Stimulated activated CD4-positive, alpha-beta T cell treated with anti-CD3 and anti-CD28 coated beads, Interleukin-2, amount 100 ng/mL, for 4 hours (primary cell): ENCODE measurements at places on chromosomes 11 and 22.

GRCh38 chr11:7604331-7604955 lies 68.9 kb downstream of the CYB5R2 start:
- no peak for DNase-seq

DNA sequence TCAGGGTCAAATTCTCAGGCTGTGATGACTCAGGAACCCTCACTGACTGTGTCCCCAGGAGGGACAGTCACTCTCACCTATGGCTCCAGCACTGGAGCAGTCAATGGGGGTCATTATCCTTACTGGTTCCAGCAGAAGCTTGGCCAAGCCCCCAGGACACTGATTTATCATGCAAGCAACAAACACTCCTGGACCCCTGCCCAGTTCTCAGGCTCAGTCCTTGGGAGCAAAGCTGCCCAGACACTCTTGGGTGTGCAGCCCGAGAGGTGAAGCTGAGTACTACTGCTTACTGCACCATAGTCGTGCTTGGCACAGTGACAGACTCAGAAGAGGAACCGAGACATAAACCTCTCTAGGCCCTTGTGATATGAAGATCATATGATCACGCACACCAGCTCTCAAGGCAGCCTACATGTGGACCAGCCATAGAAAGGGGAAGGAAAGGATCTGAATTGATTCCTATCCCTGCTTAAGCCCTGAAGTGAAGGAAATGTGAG lies 58.2 kb downstream of the ZNF280B start:
- DNase-seq, result no peak

DNA sequence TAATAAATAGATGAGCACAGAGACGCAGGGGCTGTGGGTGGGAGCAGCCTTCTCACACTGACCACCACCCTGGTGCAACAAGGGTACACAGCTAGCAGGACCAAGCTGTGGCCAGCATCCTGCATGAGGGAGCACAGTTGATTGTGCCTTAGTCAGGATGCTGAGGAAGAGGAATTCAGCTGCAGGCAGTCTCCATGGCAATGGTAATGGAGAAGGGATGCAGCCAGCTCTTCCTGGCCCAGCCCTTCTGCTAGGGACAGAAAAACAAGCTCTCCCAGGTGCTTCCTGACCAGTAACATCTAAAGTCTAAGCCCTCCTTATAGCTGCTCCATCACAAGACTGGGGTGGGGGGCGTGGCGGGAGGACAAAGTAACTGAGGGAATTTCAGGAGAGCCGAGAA lies 363.5 kb downstream of the BUD13 start:
- DNase-seq, result no peak

GRCh38 chr11:39724404-39724803 lies 1735.0 kb downstream of the LRRC4C start:
- no peak for DNase-seq

DNA sequence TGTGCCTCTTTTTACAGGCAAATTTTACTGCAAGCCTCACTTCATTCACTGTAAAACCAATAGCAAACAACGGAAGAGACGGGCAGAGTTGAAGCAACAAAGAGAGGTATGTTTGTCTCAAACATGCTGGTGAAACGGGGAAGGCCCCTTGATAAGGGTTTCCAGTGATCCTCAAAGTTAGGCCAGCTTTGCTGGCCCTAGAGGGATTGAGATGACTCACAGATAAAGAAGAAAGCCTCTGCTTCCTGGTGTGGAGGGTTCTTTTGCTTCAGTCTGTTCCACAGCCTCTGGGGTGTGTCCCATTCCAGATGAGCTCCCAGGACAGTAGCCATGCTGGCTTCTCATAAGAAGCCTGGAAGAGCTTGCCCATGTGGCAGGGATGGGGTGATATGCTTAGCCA lies 118.9 kb upstream of the PARVA start:
- DNase-seq, result no peak

DNA sequence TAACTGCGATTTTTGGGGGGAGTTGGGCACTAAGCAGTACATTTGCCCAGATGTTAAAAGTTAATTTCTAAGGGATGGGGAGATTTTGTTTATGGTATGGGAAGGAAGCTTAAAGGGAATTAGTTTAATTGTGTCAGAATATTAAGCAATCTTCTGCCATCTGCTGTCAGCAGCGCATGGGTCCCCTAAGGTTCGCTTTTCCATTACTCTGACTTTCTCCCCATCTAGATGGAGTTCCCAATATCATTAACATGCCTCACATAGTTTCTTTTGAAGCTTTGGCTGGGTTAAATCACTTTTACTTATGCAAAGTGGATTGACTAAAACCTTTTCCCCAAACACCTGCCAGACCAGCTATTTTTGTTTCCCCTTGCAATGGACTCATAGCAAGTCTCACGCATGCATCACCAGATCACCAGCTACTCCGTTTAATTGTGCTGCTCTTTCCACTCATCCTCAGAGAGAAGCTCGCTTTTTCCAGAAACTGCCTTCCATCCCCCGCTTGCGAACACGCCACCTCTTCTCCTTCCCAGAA lies 172.7 kb downstream of the FAT3 start:
- no peak for DNase-seq

- no peak for DNase-seq
Observed at GRCh38 chr22:47841156-47841555, 1078.7 kb downstream of the TBC1D22A start.

DNA sequence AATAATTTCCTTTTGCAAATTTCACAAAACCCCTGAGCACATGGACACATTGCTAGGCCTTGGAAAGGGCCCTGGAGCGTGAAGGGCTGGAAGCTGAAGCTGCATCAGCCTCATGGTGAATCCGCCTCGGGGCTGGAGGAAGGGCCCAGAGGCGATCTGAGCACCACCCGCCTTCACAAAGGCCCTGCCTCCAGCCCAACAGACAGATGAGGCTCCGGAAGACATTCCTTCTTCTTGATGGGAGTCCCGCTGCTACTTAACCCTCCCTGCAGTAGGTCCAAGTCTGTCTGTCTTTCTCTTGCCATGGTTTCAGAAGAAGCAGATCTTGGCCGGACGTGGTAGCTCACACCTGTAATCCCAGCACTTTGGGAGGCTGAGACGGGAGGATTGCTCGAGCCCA lies 16.5 kb downstream of the ARRB1 start:
- DNase-seq, result no peak

DNA sequence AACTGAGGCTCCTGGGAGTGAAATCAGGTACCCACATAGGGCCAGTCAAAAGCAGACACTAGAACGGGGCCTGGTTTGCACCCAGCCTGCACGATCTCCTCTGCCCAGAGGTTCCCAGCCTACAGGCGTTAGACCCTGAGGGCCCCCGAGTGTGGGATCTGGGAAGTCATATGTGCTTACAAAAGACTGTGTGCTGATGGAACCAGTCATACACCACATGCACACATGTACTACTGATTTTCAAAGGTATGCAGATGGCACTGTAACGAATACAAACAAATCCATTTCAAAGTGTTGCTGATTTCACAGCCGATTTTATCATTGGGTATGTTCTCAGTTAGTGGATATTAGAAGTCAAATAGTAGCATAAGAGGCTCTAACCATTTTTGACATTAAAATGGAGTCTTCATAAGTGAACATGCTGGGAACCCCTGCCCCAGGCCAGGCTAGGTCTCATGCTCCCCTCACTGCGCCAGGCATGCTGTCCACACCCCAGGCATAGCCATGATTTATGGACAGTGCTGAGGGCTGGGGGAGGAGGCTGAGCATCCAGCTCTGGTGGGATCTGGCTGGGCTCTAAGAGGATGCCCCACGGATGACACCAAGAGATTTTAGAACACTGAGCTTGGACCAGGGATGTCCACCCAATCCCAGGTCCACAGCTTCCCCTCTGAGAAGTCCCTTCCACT lies 38.6 kb upstream of the LRRC32 start:
- no peak for DNase-seq

- no peak for DNase-seq
Observed at GRCh38 chr22:45508814-45509213, 6.1 kb downstream of the FBLN1 start.

DNA sequence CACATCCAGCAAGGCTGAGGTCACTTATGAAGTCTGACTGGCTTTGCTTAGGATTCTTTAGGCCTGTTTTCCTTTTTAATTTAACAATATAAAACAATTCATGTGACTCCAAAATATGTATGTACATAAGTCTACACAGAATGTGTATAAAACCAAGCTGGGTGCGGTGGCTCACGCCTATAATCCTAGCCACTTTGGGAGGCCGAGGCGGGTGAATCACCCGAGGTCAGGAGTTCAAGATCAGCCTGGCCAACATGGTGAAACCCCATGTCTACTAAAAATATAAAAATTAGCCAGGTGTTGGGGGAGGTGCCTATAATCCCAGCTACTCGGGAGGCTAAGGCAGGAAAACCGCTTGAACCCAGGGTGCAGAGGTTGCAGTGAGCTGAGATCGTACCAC lies 83.1 kb downstream of the SHANK2 start:
- no peak for DNase-seq

GRCh38 chr22:42696331-42696967 lies 24.2 kb downstream of the A4GALT start:
- no peak for DNase-seq

DNA sequence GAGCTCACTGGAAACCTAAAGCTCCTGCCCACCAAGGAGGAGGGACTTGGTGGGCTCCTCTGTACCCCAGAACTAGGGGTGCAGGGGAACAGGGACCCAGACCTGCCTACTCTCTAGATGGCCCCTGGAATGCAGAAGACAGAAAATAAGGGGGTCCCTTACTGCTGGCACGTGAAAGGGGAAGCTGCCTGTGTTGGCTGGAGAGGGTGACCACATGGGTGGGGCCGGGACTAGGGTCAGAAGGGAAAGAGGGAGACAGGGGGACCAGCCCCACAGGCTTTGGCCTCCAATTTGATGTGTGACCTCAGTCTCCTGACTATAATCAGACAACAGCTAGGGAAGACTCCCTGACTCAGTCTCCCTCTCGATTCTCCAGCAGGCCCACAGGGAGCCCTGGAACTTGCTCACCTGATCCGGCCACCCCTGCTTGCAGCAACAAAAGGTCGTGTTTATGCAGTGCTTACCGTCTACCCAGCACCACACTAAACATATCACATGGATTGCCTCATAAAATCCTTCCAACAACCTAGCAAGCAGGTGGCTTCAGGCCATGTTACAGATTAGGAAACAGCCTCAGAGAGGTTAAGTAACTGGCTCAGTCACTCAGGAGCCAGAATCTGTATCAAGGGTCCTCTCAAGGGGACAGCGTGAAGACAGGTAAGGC lies 10.2 kb downstream of the ARAP1 start:
- no peak for DNase-seq

GRCh38 chr22:48579043-48579927 lies 1248.4 kb downstream of the BRD1 start:
- DNase-seq, result no peak

GRCh38 chr11:128420951-128421350 lies 166.4 kb downstream of the ETS1 start:
- DNase-seq, result no peak

DNA sequence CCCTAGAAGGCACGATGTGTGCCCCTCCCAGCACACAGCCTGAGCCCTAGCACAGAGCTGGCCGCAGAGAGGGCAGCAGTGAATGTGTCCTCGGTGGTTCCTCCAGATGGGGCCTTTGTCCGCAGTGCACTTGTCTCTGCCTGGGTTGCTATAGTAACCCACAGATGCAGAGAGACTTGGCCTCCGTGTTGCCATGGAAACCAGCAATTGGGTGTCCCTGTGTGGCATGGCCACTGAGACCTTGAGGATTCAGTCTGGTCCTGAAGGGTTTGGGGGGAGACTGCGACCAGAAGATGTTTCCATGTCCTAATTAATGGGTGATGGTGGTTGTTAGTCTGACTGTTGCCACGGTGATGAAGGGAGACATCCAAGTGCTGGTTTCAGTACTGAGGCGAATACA lies 42.6 kb upstream of the TUB start:
- DNase-seq, result no peak

DNA sequence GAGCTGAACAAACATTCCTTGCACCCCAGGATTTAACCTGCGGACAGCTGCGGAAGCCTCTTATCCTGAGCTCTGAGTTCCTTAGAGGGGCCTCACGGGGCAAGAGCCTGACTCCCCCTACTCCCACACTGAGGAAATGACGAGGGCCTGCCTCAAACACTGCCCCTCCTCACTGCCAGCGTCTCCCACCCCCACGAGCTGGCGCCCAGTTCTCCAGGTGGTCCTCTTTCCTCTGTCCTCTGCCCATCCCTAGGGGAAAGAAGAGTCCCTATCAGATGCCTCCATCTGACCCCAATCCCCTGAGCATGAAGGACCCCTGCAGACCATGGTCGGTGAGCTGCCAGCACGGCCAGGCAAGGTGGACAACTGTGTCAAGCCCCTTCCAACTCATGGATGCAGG lies 14.3 kb downstream of the CHST1 start:
- no peak for DNase-seq

DNA sequence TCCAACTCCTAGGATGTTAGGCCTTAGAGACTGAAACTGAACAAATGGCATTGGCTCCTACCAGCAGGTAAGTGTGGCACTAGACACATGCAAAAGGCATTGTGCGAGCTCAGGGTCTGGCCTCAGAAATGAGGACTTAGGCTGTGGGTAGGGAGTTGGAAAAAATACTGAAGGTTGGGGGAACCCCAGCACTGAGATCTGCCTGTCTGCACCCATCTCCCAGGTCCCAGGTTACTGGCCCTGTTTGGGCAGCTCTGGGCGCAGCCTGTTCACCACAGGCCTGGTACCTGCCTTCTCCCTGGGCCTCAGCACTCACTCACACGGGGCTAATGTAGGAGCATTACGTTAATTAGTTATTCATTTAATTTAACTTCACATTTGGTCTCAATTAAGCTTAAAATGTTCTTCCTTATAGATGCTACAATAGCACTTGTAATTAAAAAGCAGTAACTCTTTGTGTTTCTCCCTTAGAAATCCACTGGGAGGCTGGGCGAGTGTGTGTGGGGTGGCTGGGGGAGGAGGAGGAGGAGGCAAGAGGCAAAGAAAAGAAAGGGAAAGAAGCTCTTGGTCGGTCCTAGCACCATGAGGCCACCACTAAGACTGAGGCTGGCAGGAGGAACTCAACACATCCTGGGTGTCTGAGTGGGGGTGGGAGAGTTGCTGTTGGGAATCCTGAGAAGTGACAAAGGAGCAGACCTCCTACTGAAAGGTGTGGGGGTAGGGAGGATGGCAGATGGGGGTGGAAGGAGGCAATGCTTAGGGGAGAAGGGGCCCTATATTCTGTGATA lies 19.4 kb downstream of the TMEM218 start:
- no peak for DNase-seq

- DNase-seq, result no peak
Observed at GRCh38 chr11:95284057-95285052, 53.4 kb upstream of the SESN3 start.

DNA sequence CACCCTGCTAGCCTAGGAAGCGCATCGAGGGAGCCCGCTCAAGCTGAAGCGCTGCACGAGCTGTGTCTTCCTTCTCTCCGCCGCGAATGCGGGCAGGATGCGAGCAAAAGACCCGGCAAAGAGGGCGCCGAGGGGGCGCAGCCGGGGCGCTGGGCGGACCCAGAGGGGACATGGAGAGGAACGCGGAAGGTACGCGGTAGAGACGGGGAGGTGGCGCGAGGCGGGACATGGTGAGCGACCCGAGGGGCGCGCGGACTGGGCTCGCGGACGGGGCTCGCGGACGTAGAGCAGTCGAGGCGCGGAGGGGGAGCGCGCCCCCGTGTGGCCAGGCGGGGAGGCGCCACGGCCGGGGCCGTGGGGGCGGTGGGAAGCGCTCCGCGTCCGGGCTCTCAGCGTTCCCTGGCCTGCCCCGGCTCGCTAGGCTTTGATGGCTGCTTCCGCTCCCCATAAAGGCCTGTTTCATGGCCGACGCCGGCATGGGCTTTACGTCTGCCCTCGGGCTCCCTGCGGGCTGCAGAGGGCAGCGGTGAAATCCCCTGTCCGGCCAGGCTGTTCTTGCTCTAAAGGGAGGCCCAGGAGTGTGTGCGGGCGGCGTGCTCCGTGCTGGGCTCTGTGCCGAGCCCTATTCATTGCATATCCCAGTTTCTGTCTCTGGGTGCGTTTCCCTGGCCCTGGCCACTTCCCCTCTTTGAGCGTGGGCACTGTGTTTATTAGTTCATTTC lies 31.2 kb upstream of the TRIM29 start:
- peak; percentile 20 for DNase-seq

GRCh38 chr11:13680501-13681264 lies 12.2 kb downstream of the FAR1 start:
- no peak for DNase-seq
